NK-92 treated with Interleukin-12 subunit alpha and Interleukin-12 subunit beta, amount 100 ng/mL, for 24 hours (cell line): ENCODE measurements at places on chromosomes 4 and X.

GRCh38 chrX:15416133-15416993 is 32.1 kb upstream of the VEGFD start:
- DNase-seq = no peak

GRCh38 chrX:103187953-103188475 is 26.9 kb upstream of the BEX4 start:
- DNase-seq = no peak

DNA sequence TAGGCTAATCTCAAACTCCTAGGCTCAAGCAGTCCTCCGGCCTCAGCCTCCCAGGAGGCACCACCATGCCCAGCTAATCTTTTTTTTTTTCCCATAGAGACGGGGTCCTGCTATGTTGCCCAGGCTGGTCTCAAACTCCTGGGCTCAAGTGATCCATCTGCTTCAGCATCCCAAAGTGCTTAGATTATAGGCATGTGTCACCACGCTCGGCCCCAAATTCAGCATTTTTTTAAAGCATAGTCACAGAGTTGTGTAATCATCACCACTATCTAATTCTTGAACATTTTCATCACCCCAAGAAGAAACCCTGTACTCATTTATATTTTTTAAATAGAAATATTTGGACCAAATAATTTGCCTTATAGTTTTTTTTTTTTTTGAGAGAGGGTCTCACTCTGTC is 10.3 kb downstream of the CENPI start:
- no peak for DNase-seq

DNA sequence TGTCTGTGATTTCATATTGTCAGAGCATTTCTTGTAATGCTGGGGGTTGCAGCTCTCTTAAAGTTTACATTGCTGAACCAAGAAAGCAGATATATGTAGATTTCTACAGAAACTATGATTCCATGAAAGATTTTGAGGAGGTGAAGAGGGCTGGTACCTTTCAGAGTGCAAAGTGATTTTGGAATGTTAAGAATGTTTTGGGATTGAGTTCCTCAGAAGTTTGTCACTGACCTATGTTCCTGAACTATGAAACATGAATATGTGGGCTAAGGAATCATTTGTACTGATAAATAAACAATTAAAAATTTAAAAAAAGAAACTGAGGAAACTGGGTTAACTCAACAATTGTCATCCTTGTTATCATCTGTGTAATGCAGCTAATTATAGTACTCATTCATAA is 12.3 kb upstream of the CHIC2 start:
- DNase-seq = no peak

DNA sequence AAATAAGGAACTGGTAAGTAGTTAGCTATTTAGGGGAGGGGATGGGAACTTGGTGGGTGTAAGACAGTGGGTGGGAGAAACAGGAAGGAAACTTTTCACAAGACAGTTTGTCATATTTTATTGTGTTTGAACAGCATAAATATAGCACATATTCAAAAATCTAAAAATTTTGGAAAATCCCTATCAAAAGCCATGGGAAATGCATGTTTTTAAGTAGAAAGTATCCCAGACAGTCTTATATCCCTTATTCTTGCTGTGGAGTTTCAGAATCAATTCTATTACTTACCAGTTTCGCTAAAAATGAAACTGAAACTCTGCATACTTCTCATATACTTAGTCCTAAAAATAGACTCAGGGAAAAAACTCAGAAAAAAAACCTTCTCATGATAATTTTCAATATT is 22.3 kb upstream of the RASGEF1B start:
- no peak for DNase-seq

- no peak for DNase-seq
Measured at GRCh38 chrX:42664680-42665079, 113.3 kb downstream of the PPP1R2C start.

- no peak for DNase-seq
Measured at GRCh38 chr4:119592830-119593229, 35.8 kb downstream of the PDE5A start.

DNA sequence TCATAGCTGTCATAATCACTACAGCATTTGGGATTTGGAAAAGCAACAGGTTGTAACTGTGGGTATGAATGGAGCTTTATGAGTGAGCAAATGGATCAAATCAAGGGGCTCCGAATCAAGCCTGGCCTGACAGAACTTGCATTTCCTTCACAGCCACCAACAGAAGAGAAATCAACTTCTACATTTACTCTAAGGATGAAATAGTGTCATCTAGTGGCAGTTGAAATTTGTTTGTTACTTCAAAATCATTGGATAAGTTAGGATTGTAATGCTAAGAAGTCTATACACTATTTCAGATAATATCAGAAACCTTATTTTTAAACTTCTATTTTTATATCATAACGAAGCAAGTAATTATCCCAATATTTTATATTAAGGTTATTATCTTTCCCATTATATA is 10.7 kb upstream of the WDR17 start:
- DNase-seq = no peak

DNA sequence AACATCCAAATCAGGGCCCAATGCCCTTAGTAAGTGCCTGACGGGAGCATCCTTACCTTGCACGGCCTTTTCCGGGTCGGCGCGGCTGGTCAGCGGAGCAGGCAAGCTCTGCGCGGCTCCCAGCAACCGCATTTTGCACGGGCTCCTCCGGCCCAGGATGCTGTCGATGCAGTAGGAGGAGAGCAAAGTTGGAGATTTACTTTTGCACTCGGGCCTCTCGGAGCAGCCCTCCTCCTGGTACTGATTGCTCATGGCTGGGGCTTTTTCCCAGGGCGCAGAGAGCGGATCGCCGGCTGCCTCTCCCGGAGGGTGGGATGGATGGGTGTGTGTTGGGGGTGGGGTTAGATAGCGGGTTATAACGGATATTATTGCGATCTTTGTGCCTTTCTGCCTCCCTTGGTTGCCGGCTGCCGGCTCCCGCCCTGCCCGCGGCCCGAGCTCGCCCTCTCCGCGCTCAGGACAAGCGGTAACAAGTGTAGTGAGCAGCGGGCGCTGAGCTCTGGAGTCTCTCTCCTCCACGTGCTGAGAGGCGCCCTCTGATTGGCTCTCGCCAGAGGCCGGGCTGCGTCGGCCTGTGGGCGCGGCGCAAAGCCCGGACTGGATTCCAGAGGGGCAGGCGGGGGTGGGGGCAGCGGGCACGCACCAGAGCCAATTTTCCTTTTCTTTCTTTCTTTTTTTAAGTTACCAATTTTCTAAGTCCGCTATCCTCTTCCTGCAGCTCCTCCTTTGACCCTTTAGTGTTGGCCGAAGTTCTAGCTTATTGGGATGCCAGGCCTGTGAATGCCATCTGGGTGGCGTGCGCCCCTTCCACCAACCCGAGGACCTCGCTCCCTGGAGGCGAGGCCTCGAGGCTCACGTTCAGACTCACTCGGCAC is at the start of gene ARX:
ARX (minus strand) TSS at position 480 of the 875 bp plus-strand sequence; CDS start at position 252, 228 bp downstream.
- DNase-seq = no peak

GRCh38 chrX:7720519-7720918 is 122.5 kb upstream of the VCX start:
- no peak for DNase-seq

- DNase-seq = no peak
Measured at GRCh38 chr4:8831221-8832112, 40.2 kb downstream of the HMX1 start.

DNA sequence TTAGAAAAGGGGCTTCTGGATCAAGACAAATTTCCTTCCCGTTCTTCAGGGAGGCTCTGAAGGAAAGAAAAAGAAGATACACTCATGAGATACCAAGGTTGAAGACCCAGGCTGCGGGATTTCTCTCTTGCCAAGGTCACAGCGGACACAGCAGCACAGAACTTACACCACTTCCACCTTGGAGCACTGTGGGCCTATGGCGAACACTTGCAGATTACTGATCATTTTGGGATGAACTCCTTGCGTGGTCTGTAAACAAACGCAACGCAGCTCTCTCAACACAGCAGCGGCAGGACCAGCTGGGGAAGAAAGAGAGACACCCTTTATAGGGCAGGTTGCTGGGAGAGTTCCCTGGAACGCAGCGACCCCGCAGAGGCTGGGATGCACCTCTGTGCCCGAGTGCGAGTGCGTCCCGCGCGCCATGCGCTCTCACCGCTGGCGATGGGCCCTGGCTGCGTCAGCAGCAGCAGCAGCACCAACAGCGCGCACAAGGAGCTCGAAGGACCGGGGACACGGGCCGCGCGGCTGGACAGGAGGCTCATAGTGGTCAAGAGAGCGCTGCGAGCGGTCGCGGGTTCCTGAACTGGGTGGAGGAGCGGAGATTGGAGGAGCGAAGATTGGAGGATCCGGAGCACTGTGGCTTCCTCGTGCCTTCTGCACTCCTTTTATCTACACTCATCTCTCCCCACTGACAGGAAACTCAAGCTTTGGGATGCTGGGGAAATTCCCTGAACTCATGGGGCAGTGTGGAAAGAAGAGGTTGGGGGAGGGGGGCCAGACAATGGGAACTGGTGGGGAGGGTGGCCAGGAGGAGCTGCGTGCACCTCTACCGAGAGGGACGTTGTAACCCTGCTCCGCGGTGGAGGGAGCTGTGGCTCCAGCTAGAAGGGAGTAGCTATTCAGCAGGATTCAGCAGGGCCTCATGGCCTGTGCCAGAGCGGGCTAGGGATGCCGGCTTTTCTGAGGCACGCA is at the start of gene CXCL5:
CXCL5 (minus strand) TSS at position 638 of the 972 bp plus-strand sequence; CDS start at position 542, 96 bp downstream.
- DNase-seq = no peak

DNA sequence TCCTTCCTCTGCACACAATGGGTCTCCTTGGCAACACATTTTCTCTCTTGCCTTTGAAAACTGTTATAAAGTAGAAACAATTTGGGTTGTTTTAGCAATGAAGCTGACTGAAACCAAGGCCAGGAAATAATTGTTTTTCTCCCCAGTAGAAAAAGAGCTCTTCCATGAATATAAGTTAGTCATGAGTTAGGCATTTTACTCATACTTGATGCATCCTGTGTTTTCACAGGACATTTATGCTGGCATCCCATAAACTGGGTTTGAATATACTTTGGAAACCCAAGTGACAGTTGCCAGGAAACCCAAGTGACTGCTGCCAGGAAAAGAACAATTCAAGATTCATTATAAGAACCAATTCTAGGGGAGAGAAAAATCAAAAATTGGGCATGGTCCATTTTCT is 128.6 kb upstream of the NPY2R start:
- no peak for DNase-seq

DNA sequence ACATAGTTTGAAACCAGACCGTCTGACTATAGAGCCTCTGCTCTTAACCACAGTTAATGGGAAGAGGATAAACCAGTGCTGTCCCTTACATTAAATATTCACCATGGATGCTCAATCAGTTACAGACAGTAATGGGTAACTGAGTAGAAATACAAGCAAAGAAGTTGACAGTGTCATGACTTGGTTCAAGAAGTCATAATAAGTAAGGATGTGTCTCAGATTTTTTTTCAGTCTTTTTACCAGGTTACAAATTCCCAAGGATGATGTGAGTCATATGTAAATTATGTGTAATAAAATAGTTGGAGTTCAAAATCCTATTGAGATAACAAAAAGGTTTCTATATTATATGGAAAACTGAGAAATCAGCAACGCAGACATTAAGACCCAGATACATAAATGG is 31.1 kb downstream of the ZCCHC4 start:
- DNase-seq = no peak

GRCh38 chr4:31791666-31792065 is 1071.5 kb downstream of the PCDH7 start:
- no peak for DNase-seq

- no peak for DNase-seq
Measured at GRCh38 chr4:29278585-29278984, 1441.6 kb upstream of the PCDH7 start.

DNA sequence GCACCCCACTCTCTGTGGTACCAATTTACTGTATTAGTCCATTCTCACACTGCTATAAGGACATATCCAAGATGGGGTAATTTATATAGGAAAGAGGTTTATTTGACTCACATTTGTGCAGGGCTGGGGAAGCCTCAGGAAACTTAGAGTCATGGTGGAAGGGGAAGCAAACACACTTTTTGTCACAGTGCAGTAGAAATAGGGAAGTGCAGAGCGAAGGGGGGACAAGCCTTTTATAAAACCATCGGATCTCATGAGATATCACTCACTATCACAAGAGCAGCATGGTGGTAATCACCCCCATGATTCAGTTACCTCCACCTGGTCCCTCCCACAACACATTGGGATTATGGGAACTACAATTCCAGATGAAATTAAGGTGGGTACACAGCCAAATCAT is 766.9 kb upstream of the PCDH10 start:
- DNase-seq = no peak

GRCh38 chr4:118032691-118033090 is 1.6 kb upstream of the NDST3 start:
- no peak for DNase-seq

- DNase-seq = no peak
Measured at GRCh38 chr4:159413306-159413943, 310.5 kb downstream of the RAPGEF2 start.

- DNase-seq = no peak
Measured at GRCh38 chrX:103864886-103865534, 33.0 kb upstream of the RAB9B start.

DNA sequence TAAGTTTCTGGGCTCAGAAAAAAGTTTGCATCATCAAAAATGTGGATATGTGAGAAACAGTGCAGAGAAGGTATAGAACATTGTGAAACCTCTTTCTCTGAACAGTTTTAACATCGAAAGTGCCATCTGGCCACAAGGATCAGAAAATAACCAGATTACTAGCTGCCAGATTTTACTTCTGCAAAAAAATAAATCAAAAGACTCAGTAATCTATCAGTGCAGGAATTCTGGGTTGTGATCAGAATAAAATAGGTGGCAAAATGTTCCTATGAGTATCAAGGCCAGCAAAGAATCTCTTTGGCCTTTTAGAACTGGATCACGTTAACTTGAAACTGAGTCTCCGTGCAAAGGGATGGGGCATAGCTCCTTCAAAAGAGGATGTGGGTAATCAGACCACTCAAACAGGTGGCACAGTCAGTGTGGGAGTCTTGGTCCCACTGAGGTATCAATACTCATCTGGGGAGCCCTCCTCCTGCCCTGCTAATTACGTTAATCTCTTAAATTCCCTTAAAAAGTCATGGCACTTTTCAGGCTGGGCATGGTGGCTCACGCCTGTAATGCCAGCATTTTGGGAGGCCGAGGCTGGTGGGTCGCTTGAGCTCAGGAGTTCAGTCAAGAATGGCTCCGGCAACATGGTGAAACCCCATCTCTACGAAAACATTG is 26.7 kb upstream of the RBM47 start:
- no peak for DNase-seq

DNA sequence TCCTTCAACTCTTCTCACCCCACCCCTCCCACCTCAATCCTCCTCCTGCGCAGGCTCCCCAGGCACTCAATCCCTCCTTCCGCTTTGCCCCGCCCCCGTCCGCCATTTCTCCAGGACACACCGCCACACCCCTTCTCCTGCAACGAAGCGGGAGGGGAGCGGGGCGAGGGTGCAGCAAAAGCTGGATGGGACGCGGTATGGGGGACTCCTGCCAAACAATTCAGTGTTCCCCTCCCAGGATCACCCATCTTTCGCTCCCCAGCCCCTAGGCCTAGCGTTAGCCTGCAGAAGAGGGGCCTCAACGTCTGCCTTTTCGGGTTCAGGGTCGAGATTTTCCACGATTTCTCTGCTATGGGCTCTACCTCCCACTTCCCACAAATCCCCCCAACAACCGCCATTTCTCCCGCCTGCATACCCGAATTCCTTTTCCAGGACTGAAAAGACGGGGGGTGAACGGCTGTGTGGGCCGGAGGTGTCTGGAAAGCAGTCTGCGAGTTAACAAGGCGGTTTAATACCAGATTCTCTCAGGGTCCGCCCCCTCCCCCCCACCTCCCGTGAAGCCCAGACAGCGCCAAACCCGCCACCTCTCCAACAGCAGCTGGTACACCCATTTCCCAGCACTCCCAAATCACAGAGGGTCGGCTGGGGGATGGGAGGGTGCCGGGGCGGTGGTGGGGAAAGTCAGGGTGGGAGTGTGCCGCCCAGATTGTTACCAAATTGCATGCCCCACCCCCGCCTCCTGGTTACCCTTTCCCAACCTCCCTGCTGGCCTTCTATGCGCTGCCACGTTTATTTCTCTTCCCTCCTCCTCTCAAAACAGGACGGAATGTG is 774 bp downstream of the ARMCX2 start:
- no peak for DNase-seq
